ENCODE measurements at places on chromosomes 7 and 10.

DNA sequence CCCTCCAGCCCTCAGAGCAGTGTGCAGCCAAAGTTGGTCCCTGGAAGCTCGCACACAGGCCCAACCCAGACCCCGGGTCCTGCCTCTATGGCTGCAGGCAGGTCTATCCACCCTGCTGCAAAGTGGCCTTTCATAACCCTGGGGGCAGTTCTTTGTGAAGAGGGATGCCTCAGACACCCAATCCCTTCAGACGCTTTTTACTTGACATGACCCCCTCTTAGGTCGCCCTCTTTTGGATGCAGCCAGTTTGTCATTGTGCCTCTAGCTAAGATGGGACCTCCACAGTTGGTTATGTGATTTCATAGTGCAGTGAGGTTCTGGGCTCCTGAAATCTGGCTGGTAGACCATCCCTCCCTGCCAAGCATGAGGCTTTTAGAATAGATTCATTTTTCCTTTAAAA, 27.3 kb downstream of the SMKR1 start:
- no peak for DNase-seq

DNA sequence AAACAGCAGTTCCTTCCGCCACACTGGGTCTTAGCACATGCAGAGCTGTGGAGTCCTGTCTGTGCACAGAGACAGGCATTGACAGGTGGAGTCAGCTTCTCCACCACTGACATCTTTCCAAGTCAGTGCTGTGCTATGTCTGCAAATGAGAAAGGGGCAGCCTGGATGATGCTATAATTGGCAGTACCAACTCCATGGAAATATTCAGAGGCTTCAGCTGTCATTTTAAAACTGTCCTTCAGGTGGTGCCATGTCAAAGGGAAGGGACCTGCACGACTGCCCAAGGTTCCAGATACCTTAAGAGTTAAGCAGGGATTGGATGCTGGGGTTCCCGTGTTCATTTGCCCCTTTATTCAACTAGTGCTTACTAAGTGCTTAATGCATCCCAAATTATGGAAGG, 258.0 kb upstream of the PRKCQ start:
- DNase-seq, result no peak

DNA sequence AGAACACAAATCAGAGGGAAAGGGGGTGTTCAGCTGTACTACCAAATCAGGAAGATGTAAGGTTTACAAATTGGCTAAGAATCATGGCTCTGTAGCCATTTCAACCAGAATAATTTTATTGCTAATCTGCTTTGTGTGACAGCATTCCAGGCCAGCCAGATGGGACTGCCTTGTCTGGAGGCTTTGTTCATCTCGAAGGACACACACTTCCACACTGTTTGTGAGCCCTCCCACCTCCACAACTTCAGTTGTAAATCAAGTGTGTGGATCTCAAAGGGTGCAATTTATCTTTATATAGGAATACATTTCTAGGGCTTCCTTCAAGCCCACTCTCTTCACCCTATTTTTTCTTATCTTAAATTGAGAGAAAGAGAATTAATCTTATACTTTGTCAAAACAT, 6.9 kb upstream of the OIT3 start:
- DNase-seq, result no peak

DNA sequence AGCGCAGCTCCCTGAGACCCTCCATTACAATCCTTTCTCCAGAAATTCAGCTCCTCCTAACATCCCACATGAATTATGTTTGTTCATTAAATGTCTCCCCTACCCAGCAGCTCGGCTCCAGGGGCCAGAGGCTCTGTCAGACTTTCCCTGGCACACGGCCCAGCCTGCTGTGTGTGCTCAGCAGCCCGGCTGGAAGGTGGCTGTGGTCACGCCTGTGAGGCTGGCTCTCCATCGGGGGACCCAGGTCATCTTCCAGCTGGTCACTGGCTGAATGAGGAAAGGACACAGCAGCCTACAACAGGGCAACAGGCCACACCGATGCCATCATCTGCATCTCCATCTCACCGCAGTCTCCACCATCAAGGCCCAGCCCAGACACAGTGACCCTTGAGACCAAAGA, 219.8 kb downstream of the MAD1L1 start:
- DNase-seq, result no peak

DNA sequence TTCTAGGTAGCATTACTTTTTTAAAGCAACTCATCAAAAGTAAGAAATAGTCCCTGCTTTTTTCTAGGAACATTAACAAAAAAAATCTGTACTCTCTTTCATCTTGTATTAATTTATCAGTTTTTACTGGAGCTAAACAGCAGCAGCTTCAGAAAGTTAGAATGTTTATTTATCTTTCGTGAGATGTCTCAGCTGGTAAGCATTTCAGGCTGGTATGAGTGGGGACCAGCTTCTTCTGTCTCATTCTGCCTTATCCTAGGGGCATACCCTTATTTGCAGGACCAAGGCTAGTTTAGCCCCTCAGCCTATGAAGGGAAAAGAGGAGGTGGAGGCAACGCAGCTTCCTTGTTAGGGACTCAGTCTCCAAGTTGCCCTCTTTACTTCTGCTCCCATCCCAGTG, 35.1 kb downstream of the LANCL2 start:
- no peak for DNase-seq

DNA sequence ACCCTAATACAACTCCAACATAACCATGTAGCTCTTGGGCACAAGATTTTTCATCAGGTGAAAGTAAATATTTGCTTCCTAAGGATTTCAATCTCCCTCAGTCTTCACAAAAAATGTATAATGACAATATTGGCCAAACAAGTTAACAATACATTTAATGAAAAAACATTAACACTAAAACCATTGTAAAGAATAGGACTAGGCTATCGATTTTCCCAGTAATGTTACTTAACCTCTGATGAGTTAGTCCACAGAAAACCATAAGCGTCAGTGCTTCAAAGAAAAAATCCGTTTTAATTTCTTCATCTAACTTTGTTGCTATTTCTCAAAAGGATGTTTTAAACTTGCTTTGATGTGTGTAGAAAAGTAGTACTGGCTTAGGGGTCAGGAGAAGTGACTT, 1.2 kb downstream of the ZNF33B start:
- DNase-seq, result no peak

DNA sequence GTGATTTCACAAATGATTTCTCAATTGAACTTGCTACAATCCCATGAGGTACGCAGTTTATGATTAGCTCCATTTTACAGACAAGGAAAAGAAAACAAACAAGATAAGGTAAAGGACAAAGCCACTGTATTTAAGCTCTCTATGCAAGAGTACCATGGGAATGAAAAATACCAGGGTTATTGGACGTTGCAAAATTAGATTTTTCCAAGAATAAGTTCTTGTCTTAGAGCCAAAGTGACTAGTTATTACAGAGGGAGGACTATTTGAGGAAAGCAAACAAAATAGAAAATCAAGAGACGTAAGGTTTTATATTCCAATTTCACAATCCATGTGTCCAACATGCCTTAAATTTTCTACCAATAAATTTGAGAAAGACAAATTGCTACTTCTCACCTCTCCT, 97.9 kb upstream of the PTN start:
- no peak for DNase-seq

DNA sequence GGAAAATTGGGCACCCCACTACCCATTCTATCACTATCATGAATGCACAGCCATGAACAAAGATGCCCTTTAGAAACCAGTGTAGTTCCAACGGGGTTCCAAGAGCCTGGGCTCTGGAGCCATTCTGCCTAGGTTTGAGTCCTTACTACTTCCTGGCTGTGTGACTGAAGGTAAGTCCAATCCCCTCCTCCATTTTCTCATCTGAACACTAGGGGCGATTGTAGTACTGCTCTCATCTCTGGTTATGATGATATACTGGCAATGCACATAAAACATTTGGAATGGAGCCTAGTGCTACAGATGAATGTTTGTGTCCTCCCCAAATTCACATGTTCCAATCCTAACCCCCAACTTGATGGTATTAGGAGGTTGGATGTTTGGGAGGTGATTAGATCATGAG, 28.1 kb upstream of the CDH23 start:
- no peak for DNase-seq

DNA sequence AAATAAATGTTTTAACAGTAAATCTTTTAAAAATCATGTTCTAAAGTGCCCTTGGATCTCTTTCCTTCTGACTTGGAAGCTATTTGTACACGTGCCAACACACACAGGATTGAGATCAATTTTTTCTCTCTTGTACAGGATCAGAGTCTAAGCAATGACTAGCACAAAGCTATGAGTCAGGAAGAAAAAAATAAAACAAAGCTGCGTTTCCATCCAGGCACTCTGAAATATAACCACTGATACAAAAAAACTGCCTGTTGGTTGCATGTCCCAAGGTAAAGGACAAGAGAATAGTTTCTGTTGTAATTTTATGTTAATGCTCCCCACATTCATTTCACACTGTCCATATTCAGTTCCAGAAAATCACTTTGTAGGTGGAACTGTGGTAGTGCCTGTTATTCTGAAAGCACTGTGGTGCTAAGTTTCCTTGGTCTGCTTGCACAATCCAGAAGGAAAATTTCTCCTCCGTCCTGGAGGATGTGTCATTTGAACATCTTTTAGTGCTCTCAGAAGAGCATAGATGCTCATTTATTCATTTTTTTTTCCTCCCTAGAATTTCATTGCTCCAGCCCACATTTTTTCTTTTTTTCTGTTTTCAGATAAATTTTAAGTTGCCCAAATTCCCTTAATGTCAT, 113.4 kb downstream of the PLXDC2 start:
- no peak for DNase-seq

- no peak for DNase-seq
Measured at GRCh38 chr7:106947244-106947728, 82.2 kb downstream of the PIK3CG start.

DNA sequence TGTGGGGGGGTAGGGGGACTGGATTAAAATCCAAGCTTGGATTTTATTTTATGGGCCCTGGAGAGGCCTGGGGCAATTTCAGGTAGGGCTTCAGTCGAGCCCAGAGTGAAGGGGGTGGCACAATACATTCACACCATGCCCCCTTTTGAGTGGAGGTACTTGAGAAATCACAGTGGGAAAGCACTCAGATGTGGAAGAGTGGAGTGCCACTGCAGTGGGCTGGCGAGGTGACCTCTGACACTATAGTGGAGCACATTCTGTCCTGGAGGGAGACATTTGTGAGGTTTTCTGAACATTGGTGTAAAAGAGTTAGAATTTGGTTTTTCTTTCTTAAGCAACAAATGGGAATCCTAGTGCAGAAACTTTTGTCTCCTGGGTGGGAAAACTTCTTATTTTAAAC, 143.2 kb downstream of the WNT2 start:
- no peak for DNase-seq
